ENCODE measurements at places on chromosomes 12 and 14. TPM values are rescaled to one million over a fixed set of nuclear protein-coding genes. Genes with fewer than 3 reads are reported as not detected.

PAX9 gene
- total RNA-seq, result 1.6 TPM

ANKRD33 gene
- total RNA-seq, result not detected

A2M gene
- total RNA-seq, result 0.11 TPM

GRIP1 gene
- 2.1 TPM for total RNA-seq

NGB gene
- not detected for total RNA-seq

PTPRB gene
- total RNA-seq, result 0.77 TPM

IFNG-AS1 gene
- not detected for total RNA-seq

MUCL1 gene
- total RNA-seq, result not detected

TMEM233 gene
- not detected for total RNA-seq

ULK1 gene
- 27.7 TPM for total RNA-seq

OR6C2 gene
- total RNA-seq, result not detected

PA2G4 gene
- total RNA-seq, result 332 TPM

OR4K2 gene
- total RNA-seq, result not detected

IAPP gene
- total RNA-seq, result not detected

OR6C75 gene
- total RNA-seq, result not detected

ATP5F1B gene
- 802 TPM for total RNA-seq

SIX6 gene
- not detected for total RNA-seq

FGF23 gene
- total RNA-seq, result not detected

Data from A549 treated with dexamethasone at 1 μM for 4 hours (cell line).